ENCODE measurements at places on chromosomes 1 and 21. TPM values are rescaled to one million over a fixed set of nuclear protein-coding genes. Genes with fewer than 3 reads are reported as not detected.
A peak's percentile ranks its signal among the peaks of the same experiment; 100 is the strongest.

Gene HPDL
- 0.30 TPM for total RNA-seq

Gene WLS
- 101 TPM for total RNA-seq

Gene CSMD2
- total RNA-seq = 0.40 TPM

Gene RHOU
- total RNA-seq = 11.0 TPM

Gene MEX3A
- total RNA-seq = 1.00 TPM

Gene IQGAP3
- 1.2 TPM for total RNA-seq

Gene VASH2
- 1.4 TPM for total RNA-seq

Gene ATP1A4
- total RNA-seq = not detected

Gene GBP5
- 24.1 TPM for total RNA-seq

GRCh38 chr1:160359559-160360226 lies 7.2 kb upstream of the NHLH1 start:
- H3K4me3 ChIP-seq = no peak overlapping the region
- no peaks in the 10 kb centered on the region for H3K4me1 ChIP-seq
- H3K36me3 ChIP-seq = peaks cover 59% of the 10 kb centered on the region
- H3K27ac ChIP-seq = no peak overlapping the region
- no peaks in the 10 kb centered on the region for H3K27me3 ChIP-seq

DNA sequence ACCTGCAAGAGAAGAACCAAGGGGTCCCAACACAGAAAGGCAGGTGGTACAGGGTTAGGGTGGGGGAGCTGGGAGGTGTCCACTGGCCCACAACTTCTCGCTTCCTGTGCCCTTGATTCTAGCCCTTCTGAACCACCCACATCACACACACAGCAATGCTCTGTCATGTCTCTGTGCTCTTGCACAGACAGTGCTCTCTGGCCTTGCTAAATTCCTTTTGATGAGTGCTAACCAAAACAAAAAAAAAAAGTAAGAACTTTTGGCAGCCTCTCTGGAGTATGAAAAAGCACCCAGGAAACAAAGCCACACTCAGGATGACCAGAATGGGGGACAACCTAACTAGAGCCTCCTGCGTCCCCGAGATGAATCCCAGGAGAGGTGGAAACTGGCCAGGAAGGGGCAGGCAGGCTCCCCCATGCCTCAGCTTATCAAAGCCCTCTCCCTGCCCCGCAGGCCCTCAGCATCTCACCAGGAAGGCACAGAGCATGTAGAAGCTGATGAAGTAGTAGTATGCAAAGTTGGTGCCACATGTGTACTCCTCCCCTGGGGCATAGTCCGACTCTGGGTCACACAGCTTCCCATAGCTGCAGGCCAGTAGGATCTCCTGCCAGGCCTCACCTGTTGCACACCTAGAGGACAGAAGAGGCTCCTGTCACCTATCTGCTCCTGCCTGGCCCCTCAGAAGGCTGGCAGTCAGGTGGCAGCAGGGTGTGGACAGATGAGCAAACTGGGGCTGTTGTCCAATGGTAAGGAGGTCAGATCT lies 27.2 kb upstream of the KIF21B start:
- H3K27ac ChIP-seq = no peak overlapping the region
- H3K27me3 ChIP-seq = no peaks in the 10 kb centered on the region
- H3K4me3 ChIP-seq = no peak overlapping the region
- H3K4me1 ChIP-seq = peaks cover 4% of the 10 kb centered on the region
- H3K36me3 ChIP-seq = no peaks in the 10 kb centered on the region

GRCh38 chr21:41634858-41635257 lies 126.9 kb upstream of the TMPRSS2 start:
- no peak for DNase-seq
- peak overlapping the region; percentile 1 for H3K27ac ChIP-seq
- H3K36me3 ChIP-seq = no peaks in the 10 kb centered on the region
- peaks cover 4% of the 10 kb centered on the region for H3K4me1 ChIP-seq

DNA sequence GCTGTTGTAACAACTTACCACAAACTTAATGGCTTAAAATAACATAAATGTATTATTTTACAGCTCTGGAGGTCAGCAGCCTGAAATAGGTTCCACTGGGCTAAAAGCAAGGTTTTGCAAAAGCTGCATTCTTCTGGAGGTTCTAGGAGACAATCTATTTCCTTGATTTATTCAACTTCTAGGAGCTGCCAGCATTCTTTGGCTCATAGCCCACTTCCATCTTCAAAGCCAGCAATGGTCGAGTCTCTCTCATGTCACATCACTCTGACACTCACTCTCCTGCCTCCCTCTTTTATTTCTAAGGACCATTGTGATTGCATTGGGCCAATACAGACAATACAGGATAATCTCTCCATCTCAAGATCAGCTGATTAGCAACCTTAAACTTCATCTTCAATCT lies 15.1 kb upstream of the FOXJ3 start:
- no peak overlapping the region for H3K4me3 ChIP-seq
- DNase-seq = no peak
- H3K36me3 ChIP-seq = no peaks in the 10 kb centered on the region
- no peaks in the 10 kb centered on the region for H3K4me1 ChIP-seq
- no peaks in the 10 kb centered on the region for H3K27me3 ChIP-seq

DNA sequence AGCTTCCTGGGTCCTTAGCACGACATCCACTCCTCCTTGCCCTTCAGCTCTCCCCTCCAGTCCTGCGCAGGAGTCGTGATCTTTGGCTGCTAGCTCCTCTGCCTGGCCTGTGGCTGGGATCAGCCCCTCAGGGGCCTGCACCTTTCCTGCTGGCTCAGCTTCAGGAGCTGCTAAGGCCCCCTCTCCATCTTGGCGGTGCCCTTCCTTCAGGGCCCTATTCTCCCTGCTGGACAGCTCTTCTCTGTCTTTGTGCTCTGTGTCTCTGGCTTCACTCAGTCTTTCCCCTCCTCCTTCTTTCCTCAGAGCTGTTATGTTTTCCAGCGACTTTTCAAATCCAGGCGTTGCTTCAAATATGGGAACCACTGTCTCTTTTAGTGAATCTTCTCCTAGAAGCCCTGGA lies 59.5 kb upstream of the LRRC53 start:
- peak; percentile 36 for DNase-seq
- no peaks in the 10 kb centered on the region for H3K4me1 ChIP-seq
- H3K36me3 ChIP-seq = no peaks in the 10 kb centered on the region
- H3K27ac ChIP-seq = no peak overlapping the region
- H3K27me3 ChIP-seq = no peaks in the 10 kb centered on the region

DNA sequence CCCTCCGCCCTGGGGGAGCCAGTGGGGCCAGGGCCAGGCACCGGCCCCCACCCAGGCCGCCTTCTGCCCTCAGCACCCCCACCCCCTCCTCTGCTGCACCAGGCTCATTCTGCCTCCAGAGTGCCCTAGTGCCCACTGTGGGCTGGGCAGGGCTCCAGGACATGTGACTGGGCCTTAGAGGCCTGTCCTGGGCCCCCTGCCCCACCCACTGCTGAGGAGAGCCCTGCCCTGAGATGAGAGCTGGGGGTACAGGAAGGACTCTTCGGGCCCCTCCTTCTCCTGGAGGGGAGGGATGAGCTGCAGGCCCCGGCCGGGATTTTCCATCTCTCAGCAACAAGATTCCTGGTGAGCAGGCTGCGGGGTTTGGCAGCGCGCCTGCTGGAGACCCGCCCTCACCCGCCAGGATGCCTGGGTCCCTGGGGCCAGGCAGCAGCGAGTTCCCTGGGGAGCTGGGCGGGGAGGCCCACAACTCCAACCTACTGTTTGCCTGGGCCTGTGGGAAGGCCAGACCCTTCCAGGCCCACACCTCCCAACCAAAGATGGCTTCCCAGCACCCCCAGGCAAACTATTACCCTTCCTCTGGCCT lies 14.0 kb downstream of the AHDC1 start:
- no peaks in the 10 kb centered on the region for H3K36me3 ChIP-seq
- H3K27me3 ChIP-seq = no peaks in the 10 kb centered on the region
- H3K27ac ChIP-seq = peak overlapping the region; percentile 49
- DNase-seq = peak; percentile 85
- H3K4me3 ChIP-seq = no peak overlapping the region

- DNase-seq = no peak
- no peak within 1 kb of the TSS for H3K4me3 ChIP-seq
- peak within 1 kb of the TSS; percentile 100 for H3K27ac ChIP-seq
- peaks cover 23% of the 10 kb centered on the region for H3K36me3 ChIP-seq
- no peaks in the 10 kb centered on the region for H3K27me3 ChIP-seq
- H3K4me1 ChIP-seq = peaks cover 25% of the 10 kb centered on the region
Measured at GRCh38 chr1:244050835-244051444, at the start of gene ZBTB18. Gene ZBTB18 (plus strand): TSS chr1:244051283. CDS start chr1:244051432, 149 bp downstream.

- H3K27me3 ChIP-seq = no peaks in the 10 kb centered on the region
- no peaks in the 10 kb centered on the region for H3K4me1 ChIP-seq
- H3K36me3 ChIP-seq = no peaks in the 10 kb centered on the region
- H3K27ac ChIP-seq = no peak overlapping the region
Measured at GRCh38 chr1:7560601-7561181, 210.4 kb upstream of the VAMP3 start.

GRCh38 chr1:194959795-194960194 lies 1648.4 kb downstream of the KCNT2 start:
- H3K36me3 ChIP-seq = no peaks in the 10 kb centered on the region
- no peak for DNase-seq
- no peak overlapping the region for H3K27ac ChIP-seq
- no peak overlapping the region for H3K4me3 ChIP-seq
- no peaks in the 10 kb centered on the region for H3K4me1 ChIP-seq
- no peaks in the 10 kb centered on the region for H3K27me3 ChIP-seq

- DNase-seq = no peak
- no peaks in the 10 kb centered on the region for H3K27me3 ChIP-seq
- H3K4me3 ChIP-seq = no peak overlapping the region
- H3K4me1 ChIP-seq = peaks cover 52% of the 10 kb centered on the region
Measured at GRCh38 chr1:207890136-207890738, 20.7 kb downstream of the CD34 start.

GRCh38 chr1:152961226-152961891 lies 9.1 kb upstream of the SPRR4 start:
- no peaks in the 10 kb centered on the region for H3K27me3 ChIP-seq
- no peak for DNase-seq
- H3K4me1 ChIP-seq = no peaks in the 10 kb centered on the region
- no peak overlapping the region for H3K4me3 ChIP-seq

DNA sequence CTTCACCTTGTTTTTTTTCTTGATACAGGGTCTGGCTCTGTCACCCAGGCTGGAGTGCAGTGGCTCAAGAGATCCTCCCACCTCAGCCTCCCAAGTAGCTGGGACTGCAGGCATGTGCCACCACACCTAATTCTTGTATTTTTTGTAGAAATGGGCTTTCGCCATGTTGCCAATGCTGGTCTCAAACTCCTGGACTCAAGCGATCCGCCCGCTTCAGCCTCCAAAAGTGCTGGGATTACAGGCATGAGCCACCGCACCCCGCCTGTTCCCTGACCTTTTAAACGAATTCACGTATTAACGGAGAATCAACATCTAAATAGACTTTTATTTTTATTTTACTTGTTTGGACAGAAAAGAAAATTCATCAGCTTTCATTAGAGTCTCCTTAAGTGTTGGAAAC lies 104.8 kb downstream of the PGBD5 start:
- no peaks in the 10 kb centered on the region for H3K27me3 ChIP-seq
- H3K27ac ChIP-seq = no peak overlapping the region
- no peak overlapping the region for H3K4me3 ChIP-seq
- DNase-seq = no peak

DNA sequence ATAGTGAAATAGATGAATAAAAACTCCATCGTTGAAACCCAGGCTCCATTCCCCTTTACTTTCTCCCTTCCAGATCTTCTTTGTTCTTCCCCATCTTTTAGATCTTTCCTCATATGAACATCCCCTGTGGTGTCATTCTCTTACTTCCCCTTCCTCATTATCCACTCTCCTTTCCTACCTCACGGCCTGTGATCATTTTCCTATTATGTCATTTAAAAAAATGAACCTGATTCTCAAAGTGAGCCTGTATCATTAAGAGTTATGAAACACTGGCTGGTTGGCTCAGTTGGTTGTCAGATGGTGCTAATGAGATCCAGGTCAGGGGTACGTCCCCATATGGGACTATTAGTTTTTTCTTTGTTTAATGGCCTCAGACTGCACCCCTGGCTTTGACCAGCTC lies 38.3 kb downstream of the TCEANC2 start:
- H3K27ac ChIP-seq = no peak overlapping the region
- DNase-seq = no peak
- H3K36me3 ChIP-seq = no peaks in the 10 kb centered on the region
- peaks cover 18% of the 10 kb centered on the region for H3K4me1 ChIP-seq
- H3K4me3 ChIP-seq = no peak overlapping the region

DNA sequence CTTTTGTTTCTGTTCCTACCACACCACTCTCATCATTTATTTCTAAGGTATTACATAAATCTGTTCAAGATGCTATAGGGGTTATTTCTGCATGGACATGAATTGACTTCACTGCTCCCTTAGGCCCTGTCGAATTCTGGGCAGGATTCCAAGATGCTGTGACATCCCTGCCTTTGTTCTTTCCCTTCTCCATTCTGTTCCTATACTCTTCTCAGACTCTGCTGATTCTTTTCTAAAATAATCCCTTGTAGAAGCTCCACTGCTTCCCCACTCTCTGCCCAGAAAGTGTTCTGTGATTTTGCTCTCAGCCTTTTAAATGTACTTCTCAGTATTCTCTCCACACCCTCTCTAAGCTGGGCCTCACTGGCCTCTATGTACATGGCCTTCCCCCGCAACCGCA lies 99.2 kb downstream of the PHTF1 start:
- peaks cover 5% of the 10 kb centered on the region for H3K4me1 ChIP-seq
- H3K4me3 ChIP-seq = no peak overlapping the region
- DNase-seq = no peak
- peaks cover 3% of the 10 kb centered on the region for H3K36me3 ChIP-seq
- no peaks in the 10 kb centered on the region for H3K27me3 ChIP-seq
- H3K27ac ChIP-seq = no peak overlapping the region
